ENCODE measurements at places on chromosomes 13 and 19.

GRCh38 chr13:25988661-25989060 lies 63.2 kb downstream of the SHISA2 start:
- DNase-seq = no peak

DNA sequence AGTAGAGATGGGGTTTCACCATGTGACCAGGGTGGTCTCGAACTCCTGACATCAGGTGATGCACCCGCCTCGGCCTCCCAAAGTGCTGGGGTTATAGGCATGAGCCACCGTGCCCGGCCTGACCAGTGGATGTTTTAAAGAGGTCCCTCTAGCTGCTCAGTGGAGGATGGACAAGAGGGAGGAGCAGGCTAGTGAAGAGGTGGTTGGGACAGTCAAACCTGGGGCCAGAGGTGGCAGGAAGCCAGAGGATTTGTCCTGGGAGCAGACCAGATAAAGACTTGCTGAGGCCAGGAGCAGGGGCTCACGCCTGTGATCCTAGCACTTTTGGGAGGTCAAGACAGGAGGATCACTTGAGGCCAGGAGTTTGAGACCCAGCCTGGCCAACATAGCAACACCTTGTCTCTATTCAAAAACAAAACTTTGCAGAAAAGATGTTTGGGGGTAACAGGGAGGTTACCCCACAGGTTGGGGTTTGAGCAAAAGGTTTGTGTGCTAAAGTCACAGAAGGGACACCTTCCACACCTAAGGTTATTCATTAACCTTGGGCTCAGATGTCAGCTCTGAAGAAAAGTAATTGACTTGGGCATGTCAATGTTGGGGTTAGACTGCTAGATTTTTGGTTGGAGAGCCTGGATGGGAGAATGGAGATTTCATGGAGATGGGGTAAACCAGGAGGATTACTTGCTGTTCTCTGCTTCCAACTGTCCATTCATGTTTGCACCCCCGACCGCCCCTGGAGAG lies 9.0 kb downstream of the BCAM start:
- DNase-seq = no peak

- DNase-seq = no peak
Measured at GRCh38 chr19:42332059-42332458, 6.6 kb downstream of the MEGF8 start.

DNA sequence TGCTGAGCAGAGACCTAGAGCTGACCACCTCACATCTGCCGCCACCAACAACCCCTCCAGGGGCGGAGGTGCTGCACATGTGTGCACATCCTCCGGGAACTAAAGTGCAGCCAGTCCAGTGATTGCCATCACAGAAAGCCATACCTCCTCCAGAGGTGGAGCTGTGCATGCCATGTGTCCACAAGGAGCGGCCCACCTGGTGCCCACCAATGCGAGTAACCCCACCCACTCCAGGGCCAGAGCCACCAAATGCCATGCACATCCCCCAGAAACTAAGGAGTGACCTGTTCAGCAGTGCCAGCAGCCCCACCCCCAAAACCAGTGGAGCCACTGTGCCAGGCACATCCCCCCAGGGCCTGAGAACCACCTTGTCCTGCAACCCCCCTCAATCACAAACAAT lies 557.9 kb downstream of the UQCRFS1 start:
- no peak for DNase-seq

DNA sequence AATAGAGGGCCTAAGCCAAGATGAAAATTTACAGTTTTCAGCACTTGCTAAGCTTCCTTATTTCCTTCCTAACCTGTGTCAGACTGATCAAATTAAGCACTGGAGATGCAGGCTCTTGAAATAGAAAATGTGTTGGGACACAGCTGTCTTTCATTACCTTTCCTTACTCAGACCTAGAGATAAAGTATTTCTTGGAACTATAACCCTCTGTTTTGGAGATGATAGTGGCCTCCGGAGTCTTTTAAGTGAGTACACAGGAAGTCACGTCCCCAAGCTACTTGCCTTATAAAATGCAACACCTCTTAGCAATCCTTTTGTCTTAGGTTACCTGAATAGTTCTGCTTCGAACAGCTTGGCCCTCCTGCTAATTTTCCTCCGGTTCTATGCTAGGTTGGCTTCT lies 12.4 kb upstream of the AKAP11 start:
- DNase-seq = no peak

- no peak for DNase-seq
Measured at GRCh38 chr13:80436571-80437169, 95.7 kb upstream of the SPRY2 start.

- DNase-seq = peak; percentile 99
Measured at GRCh38 chr19:39031368-39032062, 834 bp downstream of the FBXO27 start.

DNA sequence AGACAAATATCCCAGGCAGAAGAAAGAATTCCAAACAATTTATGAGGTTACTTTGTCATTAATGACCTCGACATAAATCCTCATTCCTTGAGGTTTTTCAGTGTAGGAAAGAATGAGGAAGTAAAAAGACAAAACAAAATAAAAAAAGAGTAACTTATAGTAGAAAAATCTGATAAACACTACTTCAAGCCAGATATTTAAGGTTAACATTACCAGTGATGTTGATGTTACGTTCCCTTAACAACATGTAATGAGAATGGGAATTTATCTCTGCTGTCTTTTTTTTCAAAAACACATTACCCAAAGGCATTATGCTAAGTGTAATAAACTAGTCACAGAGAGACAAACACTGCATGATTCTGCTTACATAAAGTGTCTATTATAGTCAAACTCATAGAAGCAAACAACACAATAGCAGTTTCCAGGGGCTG lies 935.1 kb downstream of the SLITRK1 start:
- DNase-seq = no peak

GRCh38 chr13:30132623-30133553 lies 174.5 kb downstream of the KATNAL1 start:
- peak; percentile 97 for DNase-seq

DNA sequence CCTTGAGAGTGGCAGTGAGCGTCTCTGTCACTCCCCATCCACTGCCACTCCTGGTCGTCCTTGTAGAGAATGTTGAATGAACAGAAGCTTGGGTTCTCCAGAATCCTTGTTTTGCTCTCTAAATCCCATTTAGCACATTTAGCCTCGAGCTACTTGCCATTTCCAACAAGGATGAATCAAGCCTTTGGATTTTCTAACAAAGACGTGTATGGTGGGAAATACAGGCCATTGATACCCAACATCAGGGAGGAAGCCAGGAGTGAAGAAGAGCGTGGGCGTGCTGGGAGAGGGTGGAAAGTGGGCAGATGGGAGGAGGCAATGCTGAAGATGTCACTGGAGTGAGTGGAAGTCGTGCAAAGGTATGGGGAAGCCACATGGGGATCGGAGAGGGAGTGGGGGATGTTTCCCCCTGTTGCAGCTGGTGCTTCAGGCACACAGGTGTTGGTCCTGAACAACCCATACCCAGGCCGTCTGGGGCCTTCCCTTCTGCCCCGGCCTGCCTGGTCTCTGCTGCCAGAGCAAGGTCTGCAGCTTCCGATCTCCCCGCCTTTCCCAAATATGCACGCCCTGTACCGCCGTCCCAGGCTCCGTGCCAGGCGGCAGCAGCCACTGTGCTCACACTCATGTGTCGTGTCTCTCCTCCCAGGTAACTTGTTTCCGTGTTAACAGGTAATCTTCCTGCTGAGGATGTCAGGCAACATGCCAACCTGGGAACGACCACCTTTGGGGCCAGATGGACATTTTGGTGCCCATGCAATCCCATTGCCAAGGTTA lies 48.7 kb downstream of the ZIC5 start:
- DNase-seq = no peak

GRCh38 chr13:93244918-93245280 lies 18.3 kb downstream of the GPC6 start:
- DNase-seq = no peak

- DNase-seq = no peak
Measured at GRCh38 chr13:35474496-35475211, 1.8 kb downstream of the MAB21L1 start.

DNA sequence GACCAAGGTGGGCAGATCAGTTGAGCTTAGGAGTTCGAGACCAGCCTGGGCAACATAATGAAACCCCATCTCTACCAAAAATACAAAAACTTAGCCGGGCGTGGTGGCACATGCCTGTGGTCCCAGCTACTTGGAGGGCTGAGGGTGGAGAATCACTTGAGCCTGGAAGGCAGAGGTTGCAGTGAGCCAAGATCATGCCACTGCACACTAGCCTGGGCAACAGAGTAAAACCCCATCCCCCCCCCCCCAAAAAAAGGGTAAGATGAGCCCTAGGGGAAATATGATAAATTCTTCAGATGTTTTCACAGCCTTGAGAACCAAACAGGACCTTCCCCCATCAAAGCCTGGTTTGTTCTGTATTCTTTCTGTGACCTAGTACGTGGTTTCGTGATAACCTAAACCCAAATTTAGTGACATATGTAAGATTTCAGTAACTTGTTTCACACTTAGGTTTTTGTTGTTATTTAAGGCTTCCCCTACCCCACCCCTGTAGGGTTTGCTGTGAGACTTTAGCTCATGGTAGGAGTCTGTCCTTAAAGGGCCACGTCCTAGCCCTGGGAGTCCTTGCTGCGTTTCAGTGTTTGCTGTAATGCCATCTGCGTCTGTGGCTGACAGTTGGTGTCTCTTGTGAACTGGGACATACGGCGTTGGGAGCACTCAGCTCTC lies 49.6 kb downstream of the MYO9B start:
- no peak for DNase-seq

- no peak for DNase-seq
Measured at GRCh38 chr19:46976845-46977320, 42.8 kb upstream of the NPAS1 start.

DNA sequence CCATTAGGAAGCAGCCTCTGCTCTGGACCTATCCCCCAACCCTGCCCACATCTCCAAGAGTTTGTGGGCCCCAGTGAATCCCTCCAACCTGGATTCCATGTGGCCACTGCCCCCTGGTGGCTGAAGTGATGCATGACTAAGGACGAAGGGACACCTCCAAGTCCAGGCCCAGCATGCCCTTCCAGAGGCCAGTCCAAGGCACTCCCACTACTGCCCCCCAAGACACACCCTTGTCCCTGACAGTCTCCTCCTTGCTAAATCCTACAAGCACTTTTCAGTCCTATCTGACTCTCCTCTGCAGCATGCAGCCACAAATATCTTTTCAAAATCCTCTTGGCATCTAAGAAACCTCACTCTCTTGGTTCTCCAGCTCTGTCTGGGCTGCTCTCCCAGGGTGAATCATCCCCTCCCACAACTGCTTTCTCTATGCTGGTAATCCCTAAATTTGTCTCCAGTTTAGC lies 33.0 kb downstream of the DEDD2 start:
- DNase-seq = peak; percentile 65

DNA sequence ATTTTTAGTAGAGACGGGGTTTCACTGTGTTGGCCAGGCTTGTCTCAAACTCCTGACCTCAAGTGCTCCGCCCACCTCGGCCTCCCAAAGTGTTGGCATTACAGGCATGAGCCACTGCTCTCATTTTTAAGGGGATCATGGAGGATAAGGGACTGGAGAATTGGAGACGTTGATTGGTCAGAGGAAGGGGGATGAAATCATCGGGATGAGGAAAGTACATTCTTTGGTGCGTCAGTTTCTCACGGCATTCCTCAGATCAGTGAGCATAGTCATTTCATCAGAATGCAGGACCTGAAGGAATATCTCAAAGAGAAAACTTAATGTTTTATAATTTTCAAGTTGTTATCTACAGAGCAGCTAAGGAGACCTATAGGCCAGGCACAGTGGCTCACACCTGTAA lies 14.0 kb downstream of the ZNF114 start:
- no peak for DNase-seq

All from NCI-H748 treated with DMSO at 0.1 percent for 48 hours (cell line).